ENCODE measurements at places on chromosomes 7 and 10.

DNA sequence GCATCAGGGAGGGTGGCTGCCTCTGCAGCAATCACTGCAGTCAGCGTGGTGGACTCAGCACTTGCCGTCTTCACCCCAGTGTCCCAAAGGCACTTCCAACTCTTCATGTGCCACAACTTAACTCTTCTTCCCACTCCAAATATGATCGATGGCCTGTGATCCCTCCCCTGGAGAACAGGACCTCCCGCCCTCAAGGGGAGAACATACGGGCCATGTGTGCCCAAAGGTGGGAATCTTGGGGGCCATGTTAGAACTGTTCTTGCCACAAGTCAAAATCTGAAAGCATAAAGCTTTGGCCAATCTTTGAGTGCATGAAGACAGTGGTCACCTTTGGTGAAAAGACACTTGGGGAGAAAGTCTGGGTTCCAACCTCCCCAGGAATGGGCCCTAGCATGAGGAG is 368.5 kb upstream of the MGMT start:
- DNase-seq = no peak

GRCh38 chr7:157152391-157152937 is 13.7 kb downstream of the UBE3C start:
- DNase-seq = no peak

DNA sequence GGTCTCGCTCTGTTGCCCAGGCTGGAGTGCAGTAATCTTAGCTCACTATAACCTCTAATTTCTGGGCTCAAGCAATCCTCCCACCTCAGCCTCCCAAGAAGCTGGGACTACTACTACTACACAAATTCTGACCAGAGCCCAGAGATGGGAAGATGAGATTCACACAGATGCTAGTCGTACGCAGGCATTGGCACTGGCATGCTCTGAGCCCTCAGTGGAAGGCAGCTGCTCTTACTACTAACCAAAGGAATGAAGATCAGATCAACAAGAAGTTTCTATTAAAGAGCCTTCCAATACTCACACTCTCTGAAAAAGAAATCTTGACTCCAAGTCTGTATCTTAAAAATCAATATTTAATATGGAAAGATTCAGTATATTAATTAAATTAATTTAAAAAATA is 10.7 kb downstream of the GDF2 start:
- DNase-seq = no peak

DNA sequence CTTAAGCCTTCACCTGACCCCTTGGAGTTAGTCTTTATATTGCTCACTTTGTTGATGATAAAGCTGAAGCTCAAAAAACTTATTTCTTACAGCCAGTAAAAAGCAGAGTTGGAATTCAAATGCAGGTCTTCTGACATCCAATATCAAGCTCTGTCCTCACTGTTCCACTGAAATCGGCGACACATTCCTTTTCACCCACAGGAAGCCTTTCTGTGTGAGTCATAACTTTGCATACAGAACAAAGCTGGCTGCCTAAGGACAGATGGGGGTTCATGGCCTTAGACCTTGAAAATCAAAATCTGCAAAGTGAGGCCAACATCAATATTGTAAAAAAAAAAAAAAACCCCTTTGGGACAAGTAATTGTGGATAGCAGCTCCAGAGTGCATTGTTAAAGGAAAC is 21.8 kb upstream of the AKR1B1 start:
- no peak for DNase-seq
